NCI-H146 (cell line): ENCODE measurements at places on chromosomes 2 and 18.

DNA sequence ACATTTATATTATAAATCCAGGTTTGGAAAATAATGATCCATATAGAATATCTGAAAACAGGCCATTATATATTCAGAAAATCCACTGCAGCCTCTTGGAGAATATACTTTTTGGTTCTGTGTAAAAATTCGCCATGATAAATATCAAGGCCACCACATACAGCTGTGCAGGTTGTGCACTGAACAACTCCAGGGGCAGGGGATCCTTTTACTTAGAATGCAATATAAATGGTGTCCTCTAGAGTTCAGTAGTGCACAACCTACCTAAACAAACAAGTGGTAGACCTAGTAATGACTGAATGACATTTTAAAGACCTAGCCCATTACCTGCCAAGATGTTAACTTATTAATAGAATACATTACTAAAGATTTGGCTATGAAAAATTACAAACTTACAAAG lies 22.4 kb downstream of the MOGAT1 start:
- peak; percentile 2 for DNase-seq

GRCh38 chr2:57180042-57180567 lies 866.5 kb upstream of the VRK2 start:
- DNase-seq: no peak

DNA sequence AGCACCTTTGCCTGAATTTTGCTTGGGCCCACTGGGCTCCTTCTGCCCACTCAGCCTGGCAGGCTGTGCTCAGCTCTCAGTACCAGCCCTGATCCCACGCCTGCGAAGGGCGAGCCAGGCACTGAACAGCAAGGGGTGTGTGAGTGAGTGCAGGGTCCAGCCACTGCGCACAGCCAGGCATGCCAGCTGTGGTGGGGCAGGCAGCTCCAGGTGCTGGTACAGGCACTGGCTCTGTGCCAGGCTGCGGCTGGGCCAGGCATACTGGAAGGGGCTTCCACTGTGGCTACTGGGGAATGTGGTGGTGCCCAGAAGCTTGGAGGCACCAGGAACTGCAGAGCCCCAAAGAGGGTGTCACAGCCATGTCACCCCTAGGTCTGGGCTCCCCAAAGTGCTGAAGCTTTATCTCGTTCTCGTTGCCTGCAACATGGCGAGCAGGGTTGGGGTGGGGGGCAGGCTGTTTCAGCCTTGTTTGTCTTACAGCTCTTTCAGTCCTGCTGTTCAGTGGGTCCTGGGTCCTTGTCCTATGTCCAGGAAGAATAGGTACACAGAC lies 8.8 kb downstream of the DYSF start:
- no peak for DNase-seq

- peak; percentile 72 for DNase-seq
These were observed 11.3 kb downstream of the NCL start for GRCh38 chr2:231452799-231453508.
